ENCODE measurements at places on chromosomes 3 and 15.

DNA sequence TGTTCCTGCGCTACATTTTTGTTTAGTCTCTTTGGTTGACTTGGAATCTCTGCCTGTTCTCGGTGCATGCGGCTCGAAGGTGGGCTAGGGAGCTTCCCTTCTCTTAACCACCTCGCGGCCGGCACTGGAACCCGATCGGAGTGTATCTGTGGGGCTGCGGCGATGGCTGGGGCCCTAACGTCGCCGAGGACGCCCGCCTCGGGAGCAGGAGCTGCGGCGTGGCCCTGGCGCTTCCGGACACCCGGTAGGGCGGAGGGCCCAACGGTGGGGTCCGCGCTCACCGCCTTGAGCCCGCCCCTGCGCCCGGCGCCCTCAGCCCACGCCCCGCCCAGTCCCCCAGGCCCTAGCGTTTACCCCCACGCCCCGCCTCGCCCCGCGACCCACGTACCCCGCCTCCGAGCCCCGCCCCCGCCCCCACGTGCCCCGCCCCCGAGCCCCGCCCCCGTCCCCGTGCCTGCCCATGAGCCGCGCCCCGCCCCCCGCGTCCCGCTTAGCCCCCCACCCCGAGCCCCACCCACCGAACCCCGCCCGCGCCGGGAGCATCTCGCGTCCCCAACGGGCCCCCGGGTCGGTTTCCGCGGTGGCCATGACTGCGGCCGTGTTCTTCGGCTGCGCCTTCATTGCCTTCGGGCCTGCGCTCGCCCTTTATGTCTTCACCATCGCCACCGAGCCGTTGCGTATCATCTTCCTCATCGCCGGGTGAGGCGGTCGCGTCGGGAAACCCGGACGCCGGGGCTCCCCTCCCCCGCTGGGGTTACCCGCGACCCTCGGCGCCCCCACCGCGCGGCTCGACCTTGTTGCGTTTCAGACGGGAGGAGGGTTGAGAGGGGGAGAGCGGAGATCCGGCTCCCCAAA lies at the start of gene APH1B:
TSS of gene APH1B (plus strand) at position 568 of the 855 bp plus-strand sequence. CDS start at position 587, 19 bp downstream.
- DNase-seq = no peak

- no peak for DNase-seq
Measured at GRCh38 chr15:85872125-85872524, 77.4 kb upstream of the KLHL25 start.

- DNase-seq = no peak
Measured at GRCh38 chr3:113070681-113071113, 79.9 kb downstream of the GTPBP8 start.

- no peak for DNase-seq
Measured at GRCh38 chr15:71627604-71628003, 182.8 kb upstream of the NR2E3 start.

GRCh38 chr3:17738921-17739320 lies 3.5 kb downstream of the TBC1D5 start:
- DNase-seq = no peak

DNA sequence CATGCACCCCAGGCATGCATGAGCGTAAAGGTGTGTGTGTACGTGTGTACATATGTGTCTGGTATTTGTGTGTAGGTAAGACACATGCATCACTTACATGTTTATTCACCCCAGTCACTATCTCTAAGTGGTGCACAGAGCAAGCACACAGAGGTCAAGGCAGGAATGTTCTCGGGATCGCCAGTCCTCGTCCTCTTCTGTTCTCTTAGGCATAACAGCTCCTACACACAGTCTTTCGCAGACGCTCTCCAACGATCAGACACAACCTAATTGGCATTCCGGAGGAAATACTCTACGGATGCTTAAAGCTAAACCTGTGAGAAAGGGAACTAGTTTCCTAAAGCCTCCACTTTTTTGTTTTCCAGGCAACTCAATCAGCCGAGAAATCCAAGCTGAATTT lies 95.9 kb downstream of the ADAMTS17 start:
- no peak for DNase-seq
